ENCODE measurements at places on chromosomes 5 and 9.

DNA sequence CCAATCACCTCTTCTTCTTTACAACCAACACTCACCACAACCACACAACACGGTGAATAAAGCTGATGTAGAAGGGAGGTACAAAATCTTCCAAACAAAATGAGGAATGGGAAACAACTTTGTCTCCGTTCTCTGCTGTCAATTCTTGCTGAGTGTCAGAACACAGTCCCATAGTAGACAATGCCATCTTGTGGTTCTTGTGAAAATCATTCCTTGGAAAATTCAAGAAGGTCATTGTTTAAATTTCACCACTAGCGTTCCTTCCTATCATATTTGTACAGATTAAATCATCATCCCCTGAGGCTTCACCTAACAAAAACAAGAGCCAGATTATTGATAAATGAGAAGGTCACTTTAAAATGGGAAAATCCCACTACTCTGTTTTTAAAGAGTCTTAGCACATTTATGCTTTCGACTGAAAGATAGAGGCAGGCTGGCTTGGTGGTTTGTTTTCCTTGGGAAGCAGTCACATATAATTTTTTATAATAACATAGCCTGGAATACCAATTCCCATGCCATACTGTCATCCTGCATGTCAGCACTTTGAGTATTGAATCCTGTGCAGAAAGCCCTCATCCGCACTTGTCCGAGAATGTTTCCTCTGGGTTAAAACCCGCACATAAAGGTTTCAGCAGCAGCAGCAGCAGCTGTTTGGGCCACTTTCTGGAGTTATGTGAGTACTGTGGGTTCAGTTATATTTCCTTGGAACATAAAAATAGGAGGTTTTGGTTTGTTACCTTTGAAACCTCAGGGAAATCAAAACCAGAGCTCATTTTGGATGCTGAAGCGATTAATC, 395.0 kb upstream of the SMARCA2 start:
- no peak for DNase-seq

- DNase-seq, result no peak
Measured at GRCh38 chr5:82636591-82636990, 358.4 kb upstream of the RPS23 start.

DNA sequence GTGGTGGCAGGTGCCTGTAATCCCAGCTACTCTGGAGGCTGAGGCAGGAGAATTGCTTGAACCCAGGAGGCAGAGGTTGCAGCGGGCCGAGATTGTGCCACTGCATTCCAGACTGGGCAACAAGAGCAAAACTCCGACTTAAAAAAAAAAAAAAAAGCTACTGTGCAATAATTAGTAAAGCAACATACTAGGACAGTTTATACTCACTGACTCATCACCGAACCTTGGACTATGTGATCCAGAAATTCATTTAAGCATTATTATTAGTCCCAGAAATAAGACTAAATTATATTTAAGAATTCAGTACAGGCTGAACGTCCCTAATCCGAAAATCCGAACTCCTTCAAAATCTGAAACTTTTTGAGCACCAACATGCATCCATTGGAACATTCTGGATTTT, 37.8 kb downstream of the GOLPH3 start:
- DNase-seq, result no peak

- no peak for DNase-seq
Measured at GRCh38 chr9:91206806-91207205, 154.9 kb downstream of the AUH start.

GRCh38 chr9:102461156-102461819, 533.8 kb upstream of the CYLC2 start:
- DNase-seq, result no peak

DNA sequence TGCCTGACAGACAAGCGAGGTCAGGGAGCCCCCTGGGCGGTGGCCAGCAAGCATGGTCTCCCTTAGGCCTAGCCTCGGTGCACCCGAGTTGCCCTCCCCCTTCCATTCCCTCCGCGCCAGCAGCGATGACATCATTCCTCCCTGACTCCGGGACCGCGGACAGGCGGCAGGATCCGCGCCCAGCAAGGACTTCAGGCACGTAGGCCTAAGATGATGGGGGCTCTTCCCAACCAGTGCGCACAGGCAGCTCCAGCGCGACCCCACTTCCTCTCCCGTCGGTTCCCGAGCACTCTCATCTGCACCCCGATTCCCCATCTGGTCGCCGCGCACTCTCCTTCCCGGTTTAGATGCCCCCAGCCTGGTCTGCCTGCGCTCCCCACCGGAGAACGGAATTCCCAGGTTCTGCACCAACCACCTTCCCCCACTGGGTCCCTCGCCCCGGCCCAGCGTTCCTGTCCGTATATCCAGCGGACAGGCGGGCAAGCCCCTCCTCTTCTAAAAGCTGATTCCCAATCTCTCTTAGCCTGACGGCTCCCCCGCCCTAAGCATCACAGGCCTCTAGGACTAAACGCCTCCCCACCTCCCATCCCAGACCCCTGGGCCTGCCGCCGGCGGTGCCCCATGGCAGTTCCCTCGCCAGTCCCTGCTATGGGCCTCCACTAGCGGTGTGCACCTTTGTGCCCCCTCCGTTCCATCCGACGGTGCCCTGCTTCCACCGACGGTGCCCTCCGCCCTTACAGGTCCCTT, 931 bp downstream of the FAM219A start:
- peak; percentile 46 for DNase-seq

DNA sequence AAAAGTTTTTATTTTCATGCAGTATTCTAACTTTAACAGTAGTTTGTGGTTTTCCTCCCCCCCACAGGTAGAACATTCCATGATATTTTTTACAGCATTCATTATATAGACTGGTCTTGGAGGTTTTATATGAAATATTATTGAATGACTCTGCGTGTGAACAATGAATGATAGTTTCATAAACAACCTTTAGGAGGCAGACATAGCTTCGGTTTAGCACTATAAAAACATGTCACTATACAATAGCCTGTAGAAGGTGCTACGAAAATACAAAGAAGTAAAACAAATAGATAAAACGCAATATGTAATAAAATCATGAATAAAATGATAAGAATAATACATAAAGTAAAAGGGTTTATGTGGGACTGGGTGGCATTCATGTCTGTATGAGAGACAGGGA, 8.5 kb downstream of the KLF4 start:
- DNase-seq, result no peak

DNA sequence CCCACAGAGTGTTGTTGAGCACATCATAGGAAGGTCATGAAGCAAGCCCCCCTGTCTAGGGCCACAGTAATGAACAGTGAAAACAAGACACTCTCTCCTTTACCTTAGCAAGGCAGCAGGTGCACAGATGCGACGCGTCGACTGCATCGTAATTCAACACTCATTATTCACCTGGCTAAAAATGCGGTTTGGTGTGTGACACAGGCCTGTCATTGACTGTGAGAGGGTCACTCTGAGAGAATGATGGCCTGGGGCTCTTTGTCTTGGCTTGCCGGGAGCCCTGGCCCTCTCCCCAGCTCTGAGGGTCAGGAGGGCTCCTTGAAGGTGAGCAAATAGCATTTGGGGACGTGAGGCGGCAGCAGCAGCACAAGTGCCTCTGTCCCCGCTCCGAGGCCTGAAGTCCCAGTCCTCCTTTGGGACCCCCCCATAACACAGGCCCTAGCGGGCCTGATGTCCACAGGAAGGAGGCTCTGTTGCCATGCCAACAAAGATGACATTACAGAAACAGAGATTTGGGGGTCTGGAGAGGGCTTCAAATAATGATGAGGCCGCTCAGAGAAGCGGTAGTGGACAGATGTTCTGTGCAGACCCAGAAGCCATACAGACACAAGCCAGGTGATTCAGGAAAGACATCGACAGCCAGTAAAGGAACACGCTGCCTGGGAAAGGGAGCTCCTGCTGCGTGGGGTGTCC, 46.7 kb downstream of the SHB start:
- peak; percentile 8 for DNase-seq

DNA sequence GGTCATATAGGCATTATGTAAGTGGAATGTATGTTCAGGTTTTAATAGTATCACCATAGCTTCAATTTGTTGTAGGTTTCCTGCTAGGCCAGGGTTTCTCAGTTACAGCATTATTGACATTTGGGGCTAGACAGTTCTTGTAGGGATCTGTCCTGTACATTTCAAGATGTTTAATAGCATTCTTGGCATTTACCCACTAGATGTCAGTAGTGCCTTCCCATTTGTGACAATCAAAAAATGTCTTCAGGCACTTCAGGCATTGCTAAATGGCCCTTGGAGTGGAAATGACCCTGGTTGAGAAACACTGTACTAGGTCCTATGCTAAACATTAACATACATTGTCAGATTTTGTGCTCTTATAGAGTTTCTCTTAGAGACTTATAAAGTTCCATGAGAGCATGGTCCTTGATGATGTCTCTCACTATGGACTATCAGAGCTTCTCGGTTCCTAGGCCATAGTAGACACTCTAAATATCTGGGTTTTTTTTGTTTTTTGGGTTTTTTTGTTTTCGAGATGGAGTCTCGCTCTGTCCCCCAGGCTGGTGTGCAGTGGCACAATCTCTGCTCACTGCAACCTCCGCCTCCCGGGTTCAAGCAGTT, 1.4 kb downstream of the KIF20A start:
- DNase-seq, result peak; percentile 46

Data from COR-L47 (cell line).